ENCODE measurements at places on chromosomes 3 and 15. TPM values are rescaled to one million over a fixed set of nuclear protein-coding genes. Genes with fewer than 3 reads are reported as not detected.

The PATL2 gene
- 0.32 TPM for total RNA-seq

The CGNL1 gene
- total RNA-seq: 8.3 TPM

The NR2C2 gene
- total RNA-seq: 37.4 TPM

DNA sequence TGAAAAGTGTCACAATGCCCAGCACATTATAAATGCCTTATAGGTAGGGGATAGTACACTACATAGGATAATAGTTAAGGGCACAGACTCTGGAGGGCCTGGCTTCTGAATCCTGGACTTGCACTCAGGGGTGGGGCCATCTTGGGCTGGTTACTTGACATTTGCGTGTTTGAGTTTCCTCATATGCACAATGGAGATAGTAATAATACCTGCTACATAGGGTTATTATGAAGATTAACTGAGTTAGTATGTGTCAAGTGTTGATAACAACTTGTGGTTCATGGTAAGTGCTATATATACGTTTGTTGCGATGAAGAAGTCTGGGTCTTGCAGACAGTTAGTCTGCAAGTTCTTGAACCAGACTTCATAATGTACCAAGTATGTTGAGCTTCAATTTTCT lies 37.0 kb downstream of the MITF start:
- no peak overlapping the region for H3K4me3 ChIP-seq
- H3K36me3 ChIP-seq: no peaks in the 10 kb centered on the region
- no peaks in the 10 kb centered on the region for H3K27me3 ChIP-seq

DNA sequence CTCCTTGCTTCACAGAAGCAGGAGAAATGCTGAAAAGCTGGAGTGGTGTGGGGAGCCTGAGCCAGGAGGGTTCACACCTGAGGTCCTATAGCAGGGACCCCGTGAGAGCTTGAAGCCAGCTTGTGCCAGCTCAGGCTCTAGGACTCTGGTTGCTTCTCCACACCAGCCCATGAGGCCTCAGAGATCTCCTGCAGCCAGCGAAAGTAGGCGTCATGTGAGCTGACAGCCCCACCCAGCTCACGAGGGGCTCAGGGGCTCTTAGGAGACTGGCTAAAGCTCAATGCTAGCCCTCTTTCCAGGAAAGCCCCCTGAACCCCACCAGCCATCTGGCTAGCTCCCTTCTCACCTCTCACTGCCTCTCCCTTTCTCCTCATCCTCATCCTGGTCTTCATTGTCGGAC lies 16.9 kb upstream of the CPEB1 start:
- H3K36me3 ChIP-seq: no peaks in the 10 kb centered on the region
- DNase-seq: no peak
- H3K27me3 ChIP-seq: no peaks in the 10 kb centered on the region

The MNS1 gene
- 2.6 TPM for total RNA-seq

The SV2B gene
- not detected for total RNA-seq

GRCh38 chr3:16869261-16870005 lies 15.3 kb upstream of the PLCL2 start:
- H3K4me1 ChIP-seq: peaks cover 3% of the 10 kb centered on the region
- no peaks in the 10 kb centered on the region for H3K36me3 ChIP-seq
- H3K27ac ChIP-seq: no peak overlapping the region
- H3K4me3 ChIP-seq: no peak overlapping the region
- peaks cover 2% of the 10 kb centered on the region for H3K27me3 ChIP-seq

DNA sequence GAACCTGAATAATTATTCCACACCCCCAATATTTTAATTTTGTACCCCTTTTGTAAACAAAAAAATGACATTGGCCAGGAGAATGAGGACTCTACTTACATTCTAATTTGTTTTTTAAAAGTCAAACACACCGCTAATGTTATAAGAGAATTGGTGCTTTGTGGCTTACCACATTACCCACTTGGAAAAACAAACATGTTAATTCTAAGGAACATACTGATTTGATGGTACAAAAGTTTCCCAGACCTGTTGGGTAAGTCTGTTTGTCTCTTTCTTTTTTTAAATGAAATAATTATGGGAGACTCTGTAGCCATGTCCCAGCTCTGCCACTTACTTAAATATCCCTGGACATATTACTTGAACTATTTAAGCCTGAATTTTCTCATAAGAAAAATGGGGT lies 352.5 kb upstream of the C2CD4B start:
- no peaks in the 10 kb centered on the region for H3K27me3 ChIP-seq
- peaks cover 46% of the 10 kb centered on the region for H3K4me1 ChIP-seq
- no peak overlapping the region for H3K27ac ChIP-seq
- H3K4me3 ChIP-seq: no peak overlapping the region

The PLOD2 gene
- total RNA-seq: 53.1 TPM

- H3K27ac ChIP-seq: no peak overlapping the region
- H3K27me3 ChIP-seq: no peaks in the 10 kb centered on the region
- H3K4me1 ChIP-seq: no peaks in the 10 kb centered on the region
- DNase-seq: no peak
- H3K4me3 ChIP-seq: no peak overlapping the region
Observed at GRCh38 chr3:67154429-67154828, 156.3 kb downstream of the KBTBD8 start.

The MASP1 gene
- not detected for total RNA-seq

DNA sequence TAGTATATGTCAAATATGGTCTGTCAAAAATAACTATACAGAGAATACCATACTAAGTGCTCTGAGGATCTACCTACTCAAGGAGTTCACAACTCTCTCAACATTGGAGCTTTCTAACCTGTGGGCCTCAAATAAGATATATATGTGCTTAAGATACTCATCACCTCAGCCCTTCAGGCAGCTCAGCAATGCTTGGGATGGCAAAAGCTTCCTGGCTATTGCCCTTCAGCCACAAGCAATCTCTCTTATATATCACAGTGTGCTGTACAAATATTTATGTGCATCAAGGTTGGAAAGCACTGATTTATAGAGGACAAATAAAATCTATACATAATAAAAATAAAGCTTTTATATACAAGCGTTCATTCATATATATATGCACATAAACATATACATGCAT lies 40.3 kb downstream of the ICE2 start:
- H3K27ac ChIP-seq: no peak overlapping the region
- H3K27me3 ChIP-seq: no peaks in the 10 kb centered on the region
- H3K4me3 ChIP-seq: no peak overlapping the region
- no peaks in the 10 kb centered on the region for H3K4me1 ChIP-seq

DNA sequence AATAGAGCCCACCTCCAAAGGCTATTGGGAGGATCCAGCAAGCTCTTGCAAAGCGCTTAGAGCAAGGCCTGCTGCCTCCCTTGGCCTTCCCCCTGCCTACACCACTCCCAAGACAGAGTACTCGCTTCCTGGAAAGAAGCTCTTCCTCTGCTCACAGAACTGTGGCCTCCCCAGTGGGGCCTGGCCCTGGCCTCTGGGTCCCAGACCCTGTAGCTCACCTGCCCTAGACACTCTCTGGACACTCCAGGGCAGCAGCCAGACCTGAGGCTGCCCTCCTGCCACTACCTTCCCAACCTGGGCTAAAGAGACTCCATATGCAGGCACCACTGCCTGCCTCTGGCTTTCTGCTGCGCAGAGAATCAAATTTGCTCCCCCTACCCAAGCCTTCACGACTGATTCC lies 49.9 kb downstream of the GRIP2 start:
- no peaks in the 10 kb centered on the region for H3K27me3 ChIP-seq
- H3K4me3 ChIP-seq: no peak overlapping the region
- DNase-seq: no peak
- no peaks in the 10 kb centered on the region for H3K36me3 ChIP-seq
- H3K27ac ChIP-seq: no peak overlapping the region

The CYP19A1 gene
- total RNA-seq: 0.77 TPM

GRCh38 chr15:98896802-98897732 lies 110.5 kb downstream of the PGPEP1L start:
- DNase-seq: peak; percentile 70
- H3K36me3 ChIP-seq: no peaks in the 10 kb centered on the region
- no peaks in the 10 kb centered on the region for H3K27me3 ChIP-seq
- no peak overlapping the region for H3K4me3 ChIP-seq

DNA sequence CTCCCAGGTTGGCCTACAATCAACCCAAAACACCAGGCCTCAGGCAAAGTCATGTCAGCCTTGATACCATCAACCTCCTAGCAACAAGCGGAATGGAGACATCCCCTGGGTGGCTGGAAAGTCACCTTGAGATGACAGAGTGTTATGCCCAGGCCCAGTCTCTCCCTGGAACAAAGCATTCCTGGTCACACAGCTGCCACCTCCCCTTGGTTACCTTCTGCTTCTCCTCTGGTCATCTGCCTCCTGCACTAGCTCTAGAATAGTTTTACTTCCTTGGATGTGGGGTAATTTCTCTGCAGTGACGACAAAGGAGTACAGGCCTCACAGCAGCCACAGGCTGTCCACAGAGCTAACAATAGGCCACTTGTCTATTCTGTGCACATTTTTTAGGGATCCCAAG lies 114.9 kb downstream of the RFTN1 start:
- H3K27me3 ChIP-seq: no peaks in the 10 kb centered on the region
- H3K4me1 ChIP-seq: no peaks in the 10 kb centered on the region
- no peaks in the 10 kb centered on the region for H3K36me3 ChIP-seq
- H3K27ac ChIP-seq: no peak overlapping the region

The PLA1A gene
- 0.75 TPM for total RNA-seq

The EFHB gene
- 0.39 TPM for total RNA-seq

GRCh38 chr15:37291920-37292319 lies 191.6 kb upstream of the MEIS2 start:
- H3K27me3 ChIP-seq: no peaks in the 10 kb centered on the region
- DNase-seq: no peak
- no peak overlapping the region for H3K4me3 ChIP-seq
- no peaks in the 10 kb centered on the region for H3K36me3 ChIP-seq
- no peak overlapping the region for H3K27ac ChIP-seq

GRCh38 chr15:55290528-55291057 lies 980 bp upstream of the RAB27A start:
- no peak overlapping the region for H3K27ac ChIP-seq
- no peaks in the 10 kb centered on the region for H3K27me3 ChIP-seq
- H3K4me3 ChIP-seq: peak overlapping the region; percentile 86
- H3K36me3 ChIP-seq: no peaks in the 10 kb centered on the region
- H3K4me1 ChIP-seq: no peaks in the 10 kb centered on the region
- DNase-seq: peak; percentile 84

DNA sequence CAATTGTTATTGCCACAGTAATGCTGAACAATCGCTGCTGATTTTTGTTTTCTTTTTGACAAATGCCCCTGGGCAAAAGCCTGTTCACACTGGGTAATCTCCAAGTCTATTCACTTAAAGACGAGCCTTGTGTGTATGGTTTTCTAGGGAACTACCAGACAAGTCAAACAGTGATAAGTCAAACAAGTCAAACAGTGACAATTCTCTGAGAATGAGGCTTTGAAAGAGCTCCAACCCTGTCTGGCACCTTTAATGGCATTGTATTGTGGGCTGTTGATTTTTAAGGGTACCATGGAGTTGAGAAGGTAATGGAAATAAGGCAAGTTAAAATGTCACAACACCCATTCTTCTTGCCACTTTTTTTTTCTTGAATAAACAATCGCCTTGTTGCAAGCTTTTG lies 59.4 kb upstream of the TMC3 start:
- no peaks in the 10 kb centered on the region for H3K27me3 ChIP-seq
- no peaks in the 10 kb centered on the region for H3K36me3 ChIP-seq
- no peaks in the 10 kb centered on the region for H3K4me1 ChIP-seq

GRCh38 chr3:16770792-16771191 lies 114.0 kb upstream of the PLCL2 start:
- no peak overlapping the region for H3K4me3 ChIP-seq
- no peak for DNase-seq
- no peak overlapping the region for H3K27ac ChIP-seq
- H3K4me1 ChIP-seq: no peaks in the 10 kb centered on the region
- no peaks in the 10 kb centered on the region for H3K27me3 ChIP-seq
- no peaks in the 10 kb centered on the region for H3K36me3 ChIP-seq

DNA sequence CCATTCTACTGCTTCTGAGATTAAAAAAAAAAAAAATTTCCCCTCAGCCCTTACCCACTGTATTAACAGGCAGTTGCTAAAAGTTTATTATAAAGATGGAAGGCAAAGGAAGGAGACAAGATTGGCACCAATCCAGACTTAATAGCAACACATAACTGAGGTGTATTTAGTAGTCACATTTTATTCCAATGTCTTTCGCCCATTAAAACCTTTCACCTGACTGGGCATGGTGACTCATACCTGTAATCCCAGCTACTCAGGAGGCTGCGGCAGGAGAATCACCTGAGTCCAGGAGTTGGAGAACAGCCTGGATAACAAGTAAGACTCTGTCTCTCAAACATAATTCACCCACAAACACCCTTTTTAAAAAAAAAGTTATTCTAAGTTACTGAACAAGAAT lies 4.4 kb downstream of the ACAP2 start:
- H3K27ac ChIP-seq: no peak overlapping the region
- H3K36me3 ChIP-seq: no peaks in the 10 kb centered on the region
- H3K4me1 ChIP-seq: peaks cover 9% of the 10 kb centered on the region
- H3K27me3 ChIP-seq: no peaks in the 10 kb centered on the region
- no peak overlapping the region for H3K4me3 ChIP-seq

- DNase-seq: no peak
- H3K4me3 ChIP-seq: no peak overlapping the region
- no peak overlapping the region for H3K27ac ChIP-seq
- H3K27me3 ChIP-seq: no peaks in the 10 kb centered on the region
- no peaks in the 10 kb centered on the region for H3K4me1 ChIP-seq
Observed at GRCh38 chr3:165389064-165389463, 192.9 kb upstream of the SLITRK3 start.

- H3K27ac ChIP-seq: no peak overlapping the region
- H3K4me1 ChIP-seq: no peaks in the 10 kb centered on the region
- no peak for DNase-seq
- H3K4me3 ChIP-seq: no peak overlapping the region
- H3K27me3 ChIP-seq: no peaks in the 10 kb centered on the region
Observed at GRCh38 chr15:90239371-90239770, 5.4 kb downstream of the GDPGP1 start.

GRCh38 chr3:21795152-21795837 lies 44.3 kb upstream of the ZNF385D start:
- H3K36me3 ChIP-seq: no peaks in the 10 kb centered on the region
- no peaks in the 10 kb centered on the region for H3K27me3 ChIP-seq
